ENCODE measurements at places on chromosomes 1 and 21.
A peak's percentile ranks its signal among the peaks of the same experiment; 100 is the strongest.

DNA sequence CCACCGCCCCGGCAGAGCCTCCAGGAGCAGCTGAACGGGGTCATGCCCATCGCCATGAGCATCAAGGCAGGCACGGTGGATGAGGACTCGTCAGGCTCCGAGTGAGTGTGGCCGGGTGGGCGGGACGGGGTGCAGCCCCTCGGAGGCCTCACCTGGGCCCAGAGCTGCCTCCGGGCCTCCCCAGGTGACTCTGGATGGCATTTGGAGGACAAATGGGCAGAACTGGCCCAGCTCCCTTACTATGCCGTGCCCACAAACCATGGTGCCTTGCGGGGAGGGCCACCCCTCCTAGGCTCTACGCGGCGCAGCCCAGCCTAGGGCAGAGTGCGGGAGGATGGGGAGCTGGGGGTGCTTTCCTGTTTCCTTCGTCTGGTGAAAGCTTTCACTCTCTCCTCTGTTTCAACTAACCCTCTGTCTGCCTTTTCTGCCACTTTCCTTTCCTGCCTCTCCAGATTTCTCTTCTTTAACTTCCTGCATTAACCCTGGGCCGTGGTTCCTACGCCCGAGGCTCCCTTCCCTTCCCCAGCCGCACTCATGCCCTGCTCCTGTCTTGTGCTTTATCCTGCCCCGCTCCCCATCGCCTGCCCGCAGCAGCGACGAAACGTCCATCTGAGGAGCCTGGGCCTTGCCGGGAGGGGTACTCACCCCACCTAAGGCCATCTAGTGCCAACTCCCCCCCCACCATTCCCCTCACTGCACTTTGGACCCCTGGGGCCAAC, 9.2 kb downstream of the PSRC1 start:
- no peak for DNase-seq

GRCh38 chr1:67890857-67891256, 57.6 kb upstream of the GNG12 start:
- DNase-seq: no peak

DNA sequence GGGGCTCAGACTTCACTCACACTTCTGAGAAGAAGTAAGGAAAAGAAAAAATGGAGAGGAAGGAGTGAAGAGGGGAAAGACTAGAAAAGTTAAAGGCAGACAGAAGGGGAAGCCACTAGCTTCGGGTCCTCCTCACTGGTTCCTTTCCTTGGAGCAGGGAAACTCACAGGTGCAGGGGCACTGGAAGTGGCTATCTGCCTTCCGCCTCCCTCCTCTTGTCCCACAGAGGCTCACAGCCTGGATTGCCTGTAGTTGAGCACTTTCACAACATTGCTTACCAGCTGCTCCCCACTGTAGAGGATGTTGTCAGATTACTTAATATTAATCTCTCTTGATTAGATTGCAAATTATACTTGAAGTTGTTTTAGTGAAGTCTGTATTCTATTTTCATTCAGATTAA, 21.6 kb upstream of the ABCA4 start:
- no peak for DNase-seq

- DNase-seq: no peak
These were observed 114.3 kb upstream of the GRIK3 start for GRCh38 chr1:37148663-37149062.

DNA sequence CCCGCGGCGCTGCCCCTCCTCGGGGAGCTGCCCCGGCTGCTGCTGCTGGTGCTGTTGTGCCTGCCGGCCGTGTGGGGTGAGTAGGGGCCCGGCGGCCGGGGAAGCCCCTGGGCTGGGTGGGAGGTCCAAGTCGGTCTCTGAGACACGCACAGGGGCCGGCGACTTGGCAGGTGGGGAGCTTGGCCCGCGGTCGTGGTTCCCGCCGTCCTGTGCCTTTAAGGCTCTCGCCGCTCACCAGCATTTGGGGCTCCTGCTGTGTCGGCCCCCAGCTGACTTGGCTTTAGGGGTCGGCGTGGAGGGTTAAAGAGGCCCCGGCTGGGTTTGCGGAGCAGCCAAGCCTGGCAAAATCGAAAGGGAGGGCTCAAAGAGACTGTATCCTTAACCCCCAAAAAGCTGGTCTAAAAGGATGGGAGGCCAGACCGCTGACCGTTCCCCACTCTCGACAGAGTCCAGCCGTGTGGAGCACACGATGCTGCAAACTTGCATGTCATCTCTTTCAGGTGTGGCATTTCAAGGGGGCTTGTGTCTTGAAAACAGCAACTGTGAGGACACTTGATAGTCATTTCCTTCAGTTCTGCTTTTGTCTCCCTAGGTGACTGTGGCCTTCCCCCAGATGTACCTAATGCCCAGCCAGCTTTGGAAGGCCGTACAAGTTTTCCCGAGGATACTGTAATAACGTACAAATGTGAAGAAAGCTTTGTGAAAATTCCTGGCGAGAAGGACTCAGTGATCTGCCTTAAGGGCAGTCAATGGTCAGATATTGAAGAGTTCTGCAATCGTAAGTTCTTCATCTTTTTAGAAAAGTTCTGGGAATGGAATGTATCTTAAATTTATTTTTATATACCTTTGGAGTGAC, 540 bp downstream of the CD55 start:
- DNase-seq: no peak

DNA sequence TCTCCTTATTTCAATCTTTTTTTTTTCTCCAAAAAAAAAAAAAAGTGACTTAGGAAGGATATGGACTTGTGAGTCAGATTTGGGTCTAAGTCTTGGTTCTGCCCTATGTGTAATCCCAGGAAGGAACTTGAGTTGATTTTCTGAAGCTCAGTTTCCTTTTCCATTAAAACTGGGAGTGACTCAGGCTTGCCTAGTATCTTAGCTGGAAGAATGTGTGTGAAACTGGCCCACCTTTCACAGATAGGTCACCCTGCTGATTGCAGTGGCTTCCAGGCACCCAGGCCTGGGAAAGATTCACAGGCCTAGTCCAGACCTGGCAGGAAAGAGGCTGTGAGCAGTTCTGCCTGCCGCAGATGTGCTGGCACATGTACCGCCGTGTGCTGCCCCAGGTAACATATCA, 218.3 kb upstream of the HOOK1 start:
- DNase-seq: no peak

GRCh38 chr1:175152006-175152652, 40.4 kb downstream of the KIAA0040 start:
- DNase-seq: peak; percentile 70

DNA sequence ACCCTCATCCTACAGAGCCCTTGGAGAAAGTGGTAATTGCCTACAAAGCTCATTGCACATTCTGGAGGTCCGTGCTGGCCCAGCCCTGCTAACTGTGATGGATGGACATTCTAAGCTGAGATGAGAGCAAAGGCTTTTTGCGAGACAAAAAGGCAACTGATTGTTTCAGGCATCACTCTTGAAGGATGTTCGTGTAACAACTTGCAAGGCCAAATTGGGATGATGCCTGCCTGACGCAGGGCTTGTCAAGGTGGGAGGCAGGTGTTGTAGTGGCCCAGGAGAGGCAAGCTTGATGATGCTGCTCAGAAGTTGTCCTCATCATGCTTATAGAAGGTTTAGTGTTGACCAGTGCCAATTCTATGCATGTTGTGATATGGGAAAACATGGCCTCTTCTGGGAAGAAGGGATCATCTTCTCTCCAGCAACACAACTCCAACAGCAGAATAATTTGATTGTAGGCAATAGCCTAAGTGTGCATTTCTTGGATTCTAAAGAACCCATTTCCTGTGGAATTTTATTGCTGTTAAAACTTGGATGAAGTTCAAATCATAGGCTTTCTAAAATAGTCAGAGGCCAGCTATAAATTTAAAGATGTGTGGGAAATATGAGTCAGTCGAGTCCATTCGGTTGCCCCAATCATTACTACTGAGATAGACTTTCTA, 102.5 kb upstream of the COA6 start:
- DNase-seq: no peak

GRCh38 chr1:11053758-11054137, 6.1 kb downstream of the SRM start:
- DNase-seq: no peak

DNA sequence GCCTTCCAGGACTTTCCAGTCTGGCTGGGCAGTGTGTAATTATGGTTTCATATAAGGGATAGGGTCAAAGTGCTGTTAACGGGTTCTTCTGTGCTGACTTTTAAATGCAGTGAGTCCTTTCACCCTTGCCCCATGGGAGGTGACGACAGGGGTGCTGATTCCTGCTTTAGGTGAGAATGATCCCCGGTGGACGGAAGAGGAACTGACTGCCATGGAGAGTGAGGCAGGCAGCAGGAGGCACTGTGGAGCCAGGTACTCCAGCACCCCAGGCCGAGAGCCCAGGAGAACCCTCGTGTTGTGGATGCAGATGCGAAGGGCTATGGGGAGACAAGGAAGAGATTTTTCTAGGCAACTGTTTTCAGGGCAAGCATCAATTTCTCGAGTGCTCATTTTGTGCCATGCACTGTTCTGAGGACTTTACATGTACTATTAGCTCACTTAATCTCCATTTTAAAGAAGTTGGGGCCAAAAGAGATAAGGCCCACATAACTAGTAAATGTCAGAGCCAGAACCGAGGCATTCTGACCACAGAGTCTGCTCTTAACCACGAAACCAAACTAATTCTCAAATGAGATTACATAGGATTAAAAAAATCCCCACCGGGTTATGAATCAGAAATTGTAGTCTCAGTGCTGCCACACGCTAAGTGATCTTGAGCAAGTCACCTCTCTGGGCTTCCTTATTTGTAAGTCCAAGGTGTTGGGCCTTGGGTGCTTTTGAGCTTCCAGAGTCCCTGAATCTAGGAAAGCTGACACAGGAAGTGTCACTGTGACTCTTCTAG, 28.2 kb downstream of the STPG1 start:
- DNase-seq: no peak

DNA sequence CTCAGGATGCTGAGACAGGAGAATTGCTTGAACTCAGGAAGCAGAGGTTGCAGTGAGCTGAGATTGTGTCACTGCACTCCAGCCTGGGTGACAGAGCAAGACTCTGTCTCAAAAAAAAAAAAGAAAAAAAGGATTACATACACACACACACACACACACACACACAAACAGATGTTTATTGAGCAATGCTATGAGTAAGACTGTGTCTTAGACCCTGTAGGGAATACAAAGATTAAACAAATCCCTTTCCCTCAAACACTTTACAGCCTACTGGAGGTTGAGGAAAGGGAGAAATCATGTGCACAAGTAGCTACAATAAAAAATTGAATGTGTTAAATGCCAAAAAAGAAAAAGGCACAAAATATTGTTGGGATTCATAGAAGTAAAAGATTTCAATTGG, 58.1 kb downstream of the RPAP2 start:
- DNase-seq: no peak

- DNase-seq: no peak
These were observed 19.5 kb upstream of the WARS2 start for GRCh38 chr1:119159966-119160365.

- peak; percentile 20 for DNase-seq
These were observed 26.5 kb upstream of the RPL11 start for GRCh38 chr1:23664837-23665795.

DNA sequence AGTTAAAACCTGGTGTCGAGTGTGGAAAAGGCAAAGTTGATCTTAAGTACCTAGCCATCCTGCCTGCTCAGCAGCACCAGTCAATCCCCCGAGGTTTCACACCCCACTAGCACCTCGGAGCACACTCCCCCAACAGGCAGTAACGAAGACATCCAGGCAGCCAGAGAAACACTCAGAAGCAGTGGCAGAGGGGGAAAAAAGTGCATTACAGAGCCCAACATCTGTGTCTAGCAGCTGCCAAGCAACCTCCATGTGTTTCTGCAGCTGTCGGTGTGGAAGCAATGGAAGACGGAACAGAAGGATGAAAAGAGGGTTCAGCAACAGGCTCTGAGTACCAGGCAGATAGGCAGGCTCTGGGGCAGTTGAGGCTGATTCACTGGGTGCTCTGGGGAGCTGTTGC, 73.4 kb upstream of the PROX1 start:
- DNase-seq: no peak

Data from hematopoietic multipotent progenitor cell (in vitro differentiated cells).